ENCODE measurements at places on chromosomes 1 and 21. TPM values are rescaled to one million over a fixed set of nuclear protein-coding genes. Genes with fewer than 3 reads are reported as not detected.

DNA sequence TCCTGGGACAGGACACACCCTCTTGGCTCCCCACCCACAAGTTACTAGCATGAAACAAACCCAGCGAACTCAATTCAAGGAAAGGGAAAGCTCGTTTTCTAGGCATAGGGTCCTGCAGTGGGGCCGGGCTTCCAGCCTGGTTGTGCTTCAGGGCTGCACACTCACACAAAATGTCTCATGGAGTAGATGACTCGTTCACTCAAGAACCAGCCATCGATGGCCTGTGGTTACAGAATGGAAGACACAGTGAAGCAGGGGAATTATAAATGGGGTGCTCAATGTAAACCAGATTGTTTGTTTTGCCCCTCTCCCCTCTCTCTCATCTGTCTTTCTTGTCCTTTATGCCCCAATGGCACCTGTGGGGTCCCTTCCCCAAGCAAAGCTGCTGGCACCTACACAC, 56.0 kb upstream of the COX20 start:
- H3K27me3 ChIP-seq = no peaks in the 10 kb centered on the region
- no peak overlapping the region for H3K4me3 ChIP-seq
- H3K36me3 ChIP-seq = no peaks in the 10 kb centered on the region
- no peak for DNase-seq
- H3K27ac ChIP-seq = no peak overlapping the region

DNA sequence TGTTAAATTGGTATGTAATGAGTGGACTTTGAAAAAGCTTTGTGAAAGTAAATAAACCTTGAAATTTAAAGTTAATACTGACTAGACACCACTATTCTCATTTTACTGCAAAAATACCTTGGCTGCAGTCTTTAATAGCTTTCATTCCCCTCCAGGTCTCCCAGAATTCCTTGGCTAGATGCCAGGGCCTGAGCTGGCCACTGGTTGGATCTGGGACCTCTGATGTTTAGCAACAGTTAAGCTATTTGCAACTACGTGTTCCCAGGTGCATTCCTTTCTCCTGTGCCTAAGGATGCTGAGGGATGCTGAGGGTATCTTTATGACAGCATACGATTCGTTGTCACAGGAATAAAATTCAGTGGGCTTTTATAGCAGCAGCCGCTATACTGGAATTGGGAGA, 938.7 kb downstream of the TTLL7 start:
- no peak overlapping the region for H3K4me3 ChIP-seq
- H3K27me3 ChIP-seq = no peaks in the 10 kb centered on the region
- no peaks in the 10 kb centered on the region for H3K4me1 ChIP-seq
- H3K27ac ChIP-seq = no peak overlapping the region

- H3K27ac ChIP-seq = no peak overlapping the region
- no peaks in the 10 kb centered on the region for H3K36me3 ChIP-seq
- no peak overlapping the region for H3K4me3 ChIP-seq
- H3K4me1 ChIP-seq = no peaks in the 10 kb centered on the region
- DNase-seq = no peak
These were observed 86.8 kb upstream of the GCLM start for GRCh38 chr1:93995837-93996536.

DNA sequence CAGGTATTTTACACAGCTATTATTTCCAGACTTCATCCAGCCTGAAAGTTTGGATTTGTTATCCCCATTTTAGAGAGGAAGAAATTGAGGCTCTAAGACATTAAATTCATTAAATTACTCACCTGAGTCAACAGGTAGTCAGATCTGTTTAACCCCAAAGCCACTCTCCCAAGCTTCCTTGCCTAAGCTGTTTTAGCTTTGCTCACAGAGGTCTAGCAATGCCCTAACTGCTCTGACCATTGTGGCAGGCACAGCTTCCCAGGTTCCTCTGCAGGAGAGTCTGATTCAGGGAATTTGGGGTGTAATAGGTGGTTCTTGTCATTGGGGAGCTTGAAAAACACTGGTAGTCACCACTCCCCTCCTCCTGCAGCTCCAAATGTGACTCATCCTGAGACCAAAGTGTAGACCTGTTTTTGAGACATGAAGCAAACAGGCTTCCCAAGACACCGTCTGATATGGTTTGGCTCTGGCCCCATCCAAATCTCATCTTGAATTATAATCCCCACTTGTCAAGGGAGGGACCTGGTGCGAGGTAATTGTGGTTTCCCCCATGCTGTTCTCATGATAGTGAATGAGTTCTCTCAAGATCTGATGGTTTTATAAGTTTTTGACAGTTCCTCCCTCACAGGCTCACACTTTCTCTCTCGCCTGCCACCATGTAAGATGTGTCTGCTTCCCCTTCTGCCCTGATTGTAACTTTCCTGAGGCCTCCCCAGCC, 142.8 kb upstream of the DNAH14 start:
- no peaks in the 10 kb centered on the region for H3K36me3 ChIP-seq
- DNase-seq = no peak
- H3K4me1 ChIP-seq = no peaks in the 10 kb centered on the region
- H3K4me3 ChIP-seq = no peak overlapping the region
- no peaks in the 10 kb centered on the region for H3K27me3 ChIP-seq
- H3K27ac ChIP-seq = no peak overlapping the region

GRCh38 chr21:43879348-43880110, 14.5 kb downstream of the AGPAT3 start:
- no peaks in the 10 kb centered on the region for H3K27me3 ChIP-seq
- no peaks in the 10 kb centered on the region for H3K36me3 ChIP-seq
- peaks cover 14% of the 10 kb centered on the region for H3K4me1 ChIP-seq
- DNase-seq = no peak
- no peak overlapping the region for H3K27ac ChIP-seq

- no peak overlapping the region for H3K27ac ChIP-seq
- H3K4me3 ChIP-seq = no peak overlapping the region
- H3K27me3 ChIP-seq = no peaks in the 10 kb centered on the region
- DNase-seq = peak; percentile 48
- H3K36me3 ChIP-seq = no peaks in the 10 kb centered on the region
- H3K4me1 ChIP-seq = no peaks in the 10 kb centered on the region
These were observed 15.5 kb upstream of the SLC2A5 start for GRCh38 chr1:9084906-9085305.

DNA sequence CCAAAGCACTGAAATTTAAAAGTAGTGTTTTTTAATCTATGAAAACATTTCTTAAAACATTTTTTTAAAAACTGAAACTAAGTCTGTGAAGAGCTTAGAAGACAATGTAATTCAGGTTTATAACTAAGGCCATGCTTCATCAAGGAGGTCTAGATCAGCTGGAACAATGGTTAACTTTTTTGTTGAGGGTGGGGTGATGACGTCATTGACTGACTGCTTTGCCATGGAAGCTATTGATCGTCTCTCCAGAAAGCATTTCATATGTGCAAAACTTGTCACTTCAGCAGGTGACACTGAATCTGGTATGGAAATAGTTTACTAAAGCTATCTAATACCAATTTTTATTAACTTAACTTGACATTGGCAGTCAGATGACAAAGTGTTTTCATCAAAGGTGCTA, 21.0 kb downstream of the RAVER2 start:
- H3K4me3 ChIP-seq = no peak overlapping the region
- no peaks in the 10 kb centered on the region for H3K4me1 ChIP-seq
- no peaks in the 10 kb centered on the region for H3K27me3 ChIP-seq
- no peaks in the 10 kb centered on the region for H3K36me3 ChIP-seq
- no peak for DNase-seq

The GPN2 gene
- total RNA-seq = 19.8 TPM
